Activated CD4-positive, alpha-beta T cell treated with anti-CD3 and anti-CD28 coated beads for 1 hour (primary cell): ENCODE measurements at places on chromosomes 7 and 10.

- no peak for DNase-seq
Observed at GRCh38 chr10:3169271-3169670, 3.3 kb downstream of the PITRM1 start.

GRCh38 chr7:158609313-158609974, 21.8 kb upstream of the PTPRN2 start:
- DNase-seq, result no peak

GRCh38 chr10:3115685-3116084, 48.3 kb downstream of the PFKP start:
- no peak for DNase-seq

GRCh38 chr7:74033372-74034311, 5.7 kb downstream of the ELN start:
- no peak for DNase-seq

DNA sequence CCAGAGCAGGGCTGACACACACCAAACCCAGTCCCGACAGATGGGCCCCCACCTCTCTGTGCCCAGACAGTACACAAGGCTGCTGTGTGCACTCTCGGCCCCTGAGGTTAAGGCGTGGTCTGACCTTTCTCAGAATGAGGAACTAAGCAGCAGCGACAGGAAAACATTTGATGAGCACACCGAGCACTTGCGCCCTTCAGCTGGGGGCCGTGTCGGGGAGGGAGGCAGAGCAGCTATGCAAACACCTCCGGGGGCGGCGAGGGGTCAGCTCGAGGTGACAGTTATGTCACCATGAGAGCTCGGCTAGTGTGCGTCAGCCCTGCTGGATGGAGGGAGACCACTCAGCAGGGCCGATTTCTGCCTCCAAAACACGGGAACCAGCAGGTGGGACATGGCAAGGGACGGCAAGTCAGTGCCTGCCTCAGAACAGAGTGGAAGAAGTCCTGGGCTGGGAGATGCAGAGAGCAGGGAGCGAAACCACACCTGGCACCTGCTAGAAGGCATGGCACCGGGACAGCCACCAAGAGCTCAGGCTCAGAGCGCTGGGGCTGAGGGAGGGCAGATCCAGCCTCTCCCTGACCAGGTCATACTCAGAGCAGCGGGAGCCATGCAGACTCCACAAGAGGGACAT, 57.4 kb downstream of the CHST15 start:
- no peak for DNase-seq

DNA sequence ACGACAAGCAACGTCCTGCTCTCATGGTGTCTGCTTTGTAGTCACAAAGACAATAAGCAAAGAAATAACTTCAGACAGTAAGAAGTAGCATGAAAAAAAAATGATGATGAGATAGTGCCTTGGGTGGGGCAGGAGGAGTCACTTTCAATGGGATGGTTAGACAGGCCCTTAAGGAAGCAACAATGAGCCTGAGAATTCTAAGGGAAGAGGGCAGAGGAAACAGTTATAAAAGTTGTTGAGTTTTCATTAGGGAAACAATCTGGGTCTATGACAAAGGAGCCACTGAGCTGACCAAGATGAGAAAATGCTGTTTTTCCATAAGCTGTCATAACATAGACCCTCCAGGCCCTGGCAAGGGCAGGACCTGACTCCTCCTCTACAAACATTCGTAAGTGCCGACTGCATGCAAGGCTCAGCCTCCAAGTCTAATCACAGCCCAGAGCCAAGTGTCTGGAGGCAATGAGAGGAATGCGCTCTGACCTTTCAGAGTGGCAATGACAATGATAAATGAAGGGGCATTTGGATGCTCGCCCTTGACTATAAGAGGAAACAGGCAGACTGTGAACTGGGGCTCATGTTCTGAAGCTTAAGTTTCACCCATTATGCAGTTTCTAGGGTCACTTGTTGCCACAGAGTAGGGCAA, 43.7 kb downstream of the PPP1R3C start:
- DNase-seq, result no peak

DNA sequence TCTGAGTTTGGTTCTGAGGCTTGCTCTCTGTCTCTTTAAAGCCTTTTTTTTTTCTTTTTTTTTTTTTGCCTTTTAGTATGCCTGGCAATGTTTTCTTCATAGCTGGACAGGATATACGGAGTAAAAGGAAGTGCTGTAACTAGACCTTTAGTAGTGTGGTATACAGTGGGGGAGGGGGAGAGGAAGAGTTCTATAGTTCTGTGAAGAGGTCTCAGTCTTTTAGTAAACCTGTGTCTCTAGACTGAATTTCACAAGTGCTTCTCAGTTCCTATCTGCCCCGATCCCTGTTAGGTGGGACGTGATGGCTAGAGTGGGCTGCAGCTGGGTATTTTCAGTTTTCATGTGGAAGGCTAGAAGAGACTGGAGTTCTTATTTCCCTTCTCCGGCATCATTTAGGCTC, 3.1 kb upstream of the ABCC2 start:
- no peak for DNase-seq

DNA sequence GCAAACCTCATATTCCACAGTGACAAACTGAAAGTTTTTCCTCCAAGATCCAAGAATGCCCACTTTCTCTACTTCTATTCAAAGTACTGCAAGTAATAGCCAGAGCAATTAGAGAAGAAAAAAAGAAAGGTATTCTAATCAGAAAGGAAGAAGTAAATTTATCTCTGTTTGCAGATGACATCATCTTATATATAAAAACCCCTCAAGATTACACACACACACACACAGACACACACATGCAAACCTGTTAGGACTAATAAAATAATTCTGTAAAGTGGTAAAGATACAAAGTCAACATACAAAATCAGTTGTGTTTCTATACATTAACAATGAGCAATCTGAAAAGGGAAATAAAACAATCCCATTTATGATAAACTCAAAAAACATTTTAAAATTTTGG, 44.7 kb upstream of the AASS start:
- no peak for DNase-seq
